ENCODE measurements at places on chromosomes 4 and X.

DNA sequence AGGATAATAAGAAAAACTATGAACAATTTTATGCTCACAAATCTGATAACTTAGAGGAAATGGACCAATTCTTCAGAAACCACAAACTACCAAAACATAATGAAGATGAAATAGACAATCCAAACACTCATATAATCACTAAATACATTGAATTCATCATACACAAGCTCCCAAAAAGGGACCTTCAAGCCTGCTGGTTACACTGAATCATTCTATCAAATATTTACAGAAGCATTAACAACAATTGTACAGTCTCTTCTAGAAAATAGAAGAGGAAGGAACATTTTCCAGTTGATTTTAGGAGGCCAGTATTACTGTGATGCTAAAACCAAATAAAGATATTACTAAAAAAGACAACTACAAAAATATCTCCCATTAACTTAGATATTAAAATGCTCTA lies 88.3 kb downstream of the IL15 start:
- DNase-seq = no peak

GRCh38 chrX:30690330-30690729 lies 37.1 kb downstream of the GK start:
- no peak for DNase-seq

DNA sequence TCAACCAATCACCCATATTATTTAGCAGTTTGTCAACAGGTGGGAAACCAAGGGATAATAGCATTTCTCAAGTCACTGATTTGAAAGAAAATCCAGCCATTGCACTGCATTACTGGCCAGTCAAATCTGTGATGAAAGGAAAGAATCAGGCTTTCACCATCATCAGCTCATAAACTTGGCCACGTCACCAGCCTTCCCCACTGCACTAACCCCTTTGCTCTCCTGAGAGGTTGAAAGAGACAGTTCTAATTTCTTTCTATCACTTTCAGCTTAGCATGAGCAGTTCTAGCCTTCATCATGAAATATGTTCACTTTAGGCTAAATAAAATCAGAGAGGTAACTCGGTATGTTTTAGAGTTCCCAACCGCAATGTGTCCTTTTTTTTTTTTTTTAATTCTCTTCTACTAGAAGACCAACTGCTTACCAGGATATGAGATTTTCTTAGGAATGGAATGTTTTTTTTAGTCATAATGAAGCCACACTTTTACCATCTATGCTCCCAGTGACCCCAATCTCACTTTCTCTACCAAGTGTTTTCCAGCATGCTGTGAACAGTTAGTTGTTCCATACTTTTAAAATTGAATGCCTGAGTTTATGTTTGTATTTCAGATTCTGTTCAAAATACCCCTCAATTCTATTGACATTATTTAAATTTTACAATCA lies 55.7 kb upstream of the SLC7A11 start:
- DNase-seq = no peak

- no peak for DNase-seq
Measured at GRCh38 chr4:75821216-75821615, 81.0 kb downstream of the PPEF2 start.

DNA sequence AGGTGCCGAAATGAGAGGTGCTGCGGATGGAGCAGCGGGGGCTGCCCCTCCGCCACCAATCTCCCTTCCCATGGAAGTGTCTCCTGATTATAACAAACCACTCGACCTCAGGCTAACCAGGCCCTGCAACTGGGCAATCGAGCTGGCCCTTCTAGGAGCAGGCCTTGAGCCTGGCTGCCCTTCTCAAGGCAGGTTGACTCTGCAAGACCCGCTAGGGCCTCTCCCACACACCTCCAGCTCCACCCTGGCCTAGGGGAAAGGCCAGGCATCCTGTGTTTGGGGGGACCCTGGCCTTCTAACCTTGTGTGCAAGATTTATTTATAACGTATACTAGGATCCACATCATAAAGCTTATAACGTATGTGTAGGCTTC lies 3.7 kb upstream of the BCOR start:
- DNase-seq = no peak

DNA sequence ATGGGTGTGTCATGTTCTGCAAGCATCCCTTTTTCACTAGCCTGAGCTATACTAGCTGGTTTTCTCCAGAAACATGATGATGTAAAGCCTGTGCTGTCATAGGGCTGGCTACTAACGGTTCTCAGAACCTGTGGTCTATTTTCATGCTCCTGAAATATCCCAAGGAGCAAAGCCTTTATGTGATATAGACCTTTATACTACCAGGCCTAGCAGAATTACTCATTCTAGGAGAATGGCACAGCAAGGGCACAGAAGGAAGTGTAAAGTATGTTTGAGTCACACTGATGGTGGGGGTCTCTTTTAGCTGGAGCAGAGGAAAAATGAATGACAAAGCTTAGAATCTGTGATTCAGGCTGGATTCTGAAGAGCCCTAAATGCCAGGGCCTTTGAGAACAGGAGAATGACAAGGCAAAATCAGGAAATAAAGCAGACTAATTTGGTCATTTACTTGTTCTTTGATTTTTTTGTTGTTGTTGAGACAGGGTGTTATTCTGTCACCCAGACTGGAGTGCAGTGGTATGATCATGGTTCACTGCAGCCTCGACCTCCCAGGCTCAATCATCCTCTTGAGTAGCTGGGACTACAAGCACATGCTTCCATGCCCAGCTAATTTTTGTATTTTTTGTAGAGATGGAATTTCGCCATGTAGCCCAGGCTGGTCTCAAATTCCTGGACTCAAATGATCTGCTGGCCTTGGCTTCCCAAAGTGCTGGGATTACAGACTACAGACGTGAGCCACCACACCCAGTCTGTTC lies 11.8 kb downstream of the TCEAL1 start:
- DNase-seq = no peak

DNA sequence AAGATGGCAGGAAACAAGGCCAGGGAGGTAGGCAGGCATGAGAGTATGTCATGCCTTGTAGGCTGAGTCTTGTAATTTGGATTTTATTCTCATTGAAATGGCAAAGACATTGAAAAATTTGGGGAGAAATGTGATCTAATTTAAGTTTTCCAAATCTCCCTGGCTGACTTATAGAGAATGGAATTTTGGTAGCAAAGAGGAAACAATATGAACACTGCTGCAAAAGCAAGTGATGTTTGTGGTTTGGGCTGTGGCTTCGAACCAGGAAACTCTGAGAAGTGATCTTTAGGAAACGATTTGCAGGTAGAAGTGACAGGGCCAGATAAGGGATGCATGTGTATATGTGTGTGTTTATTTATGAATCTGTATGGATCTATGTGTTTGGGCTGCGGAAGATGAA lies 35.6 kb downstream of the ARSJ start:
- no peak for DNase-seq

DNA sequence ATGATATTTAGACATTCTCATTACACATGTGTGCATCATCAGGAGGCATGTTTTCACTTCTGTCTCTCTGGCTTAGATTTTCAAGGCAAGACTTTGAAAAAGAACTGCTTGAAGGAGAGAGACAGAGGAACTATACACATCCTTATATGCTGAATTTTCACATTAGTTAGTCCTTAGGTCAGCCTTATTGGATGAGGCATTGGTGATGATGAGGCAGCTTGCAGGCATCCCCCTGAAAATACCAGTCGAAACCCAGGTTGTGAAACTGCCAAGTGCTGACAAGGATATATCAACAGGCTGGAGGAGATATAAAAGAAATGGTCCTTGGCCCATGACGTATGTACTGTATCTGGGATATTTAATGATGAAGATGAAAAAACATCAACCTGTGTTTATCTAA lies 297.2 kb upstream of the AADAT start:
- no peak for DNase-seq

GRCh38 chr4:86615501-86615900 lies 21.4 kb downstream of the PTPN13 start:
- no peak for DNase-seq

GRCh38 chr4:101155368-101155767 lies 192.0 kb downstream of the PPP3CA start:
- DNase-seq = no peak

GRCh38 chrX:118396113-118396512 lies 50.2 kb downstream of the WDR44 start:
- no peak for DNase-seq

- DNase-seq = no peak
Measured at GRCh38 chr4:124111922-124112321, 600.6 kb downstream of the ANKRD50 start.

DNA sequence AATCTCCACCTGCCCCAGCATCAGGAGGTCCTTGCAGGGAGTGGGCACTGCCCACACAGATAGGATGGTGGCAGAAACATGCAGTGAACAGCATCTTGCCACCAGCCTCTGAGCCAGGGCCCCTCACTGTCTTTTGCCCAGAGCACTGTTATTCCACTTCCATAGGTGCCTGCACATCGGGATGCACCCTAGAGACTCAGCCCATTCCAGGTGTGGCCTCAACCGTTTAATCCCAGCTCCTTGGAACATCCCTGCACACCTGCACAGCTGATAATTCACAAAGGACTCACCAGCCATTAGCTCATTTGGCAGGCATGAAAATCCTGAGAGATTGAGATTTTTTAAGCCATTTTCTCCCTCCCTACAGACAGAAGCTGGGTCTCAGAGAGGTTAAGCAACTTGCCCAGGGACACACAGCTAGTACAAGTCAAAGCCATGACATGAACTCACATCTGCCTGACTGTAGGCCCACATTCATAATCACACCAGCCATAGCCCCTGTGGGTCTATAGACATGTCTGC lies 116.3 kb downstream of the EFNB1 start:
- no peak for DNase-seq

- DNase-seq = no peak
Measured at GRCh38 chr4:1084796-1085403, 28.5 kb downstream of the RNF212 start.

DNA sequence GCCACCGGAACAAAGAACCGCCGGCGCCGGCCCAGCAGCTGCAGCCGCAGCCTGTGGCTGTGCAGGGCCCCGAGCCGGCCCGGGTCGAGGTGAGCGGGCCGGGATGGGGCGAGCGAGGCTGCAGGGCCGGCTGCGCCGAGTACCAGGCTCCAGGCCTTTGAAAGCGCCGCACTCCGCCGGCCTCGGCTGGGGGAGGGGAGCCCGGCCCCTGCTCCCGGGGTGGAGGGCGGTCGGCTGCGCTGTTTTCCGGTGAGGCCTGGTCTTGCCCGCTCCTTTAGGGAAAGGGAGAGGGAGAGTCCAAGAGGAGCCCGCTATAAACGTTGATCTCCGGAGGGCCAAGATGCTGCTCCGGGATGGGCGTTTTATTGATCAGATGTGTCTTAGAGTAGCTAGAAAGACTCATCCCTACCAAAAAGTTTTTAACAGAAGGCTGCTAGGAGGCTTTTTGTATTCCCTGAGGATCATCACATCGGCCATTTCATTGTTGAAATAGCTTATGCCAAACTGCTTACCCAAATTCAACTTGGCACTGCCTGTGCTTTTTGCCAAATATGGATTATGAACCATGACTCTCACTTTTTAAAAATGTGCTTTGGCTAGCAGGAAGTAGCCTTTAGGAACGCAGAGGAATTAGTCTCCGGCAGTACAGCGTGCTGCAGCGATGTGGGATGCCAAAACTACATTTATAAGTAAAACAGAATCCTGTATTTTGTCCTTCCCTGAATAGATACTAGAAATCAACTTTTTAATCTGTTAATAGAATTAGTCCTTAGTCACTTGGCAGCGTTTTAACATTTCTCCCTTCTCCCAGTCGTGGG lies 760 bp downstream of the TMEM165 start:
- no peak for DNase-seq

Data from activated gamma-delta T cell treated with Interleukin-2 at 50 U/mL for 16 hours (primary cell).